Body of pancreas (tissue), 4 donors: ENCODE measurements at places on chromosomes 16 and 17. TPM values are rescaled to one million over a fixed set of nuclear protein-coding genes. Genes with fewer than 3 reads are reported as not detected.

Gene ADAMTS18
- 0.52 TPM for total RNA-seq

Gene CRHR1
- total RNA-seq = not detected

Gene RFNG
- total RNA-seq = 37.9 TPM

Gene MFAP4
- 25.7 TPM for total RNA-seq

Gene ACSM2A
- total RNA-seq = not detected

Gene KRTAP29-1
- not detected for total RNA-seq

Gene CLDN7
- total RNA-seq = 72.9 TPM

Gene PARD6A
- total RNA-seq = 22.8 TPM

Gene DUXB
- total RNA-seq = not detected

Gene WFIKKN1
- total RNA-seq = 3.9 TPM

Gene ACE
- total RNA-seq = 5.3 TPM

Gene TNP2
- not detected for total RNA-seq
